ENCODE measurements at places on chromosomes 2 and 18.

DNA sequence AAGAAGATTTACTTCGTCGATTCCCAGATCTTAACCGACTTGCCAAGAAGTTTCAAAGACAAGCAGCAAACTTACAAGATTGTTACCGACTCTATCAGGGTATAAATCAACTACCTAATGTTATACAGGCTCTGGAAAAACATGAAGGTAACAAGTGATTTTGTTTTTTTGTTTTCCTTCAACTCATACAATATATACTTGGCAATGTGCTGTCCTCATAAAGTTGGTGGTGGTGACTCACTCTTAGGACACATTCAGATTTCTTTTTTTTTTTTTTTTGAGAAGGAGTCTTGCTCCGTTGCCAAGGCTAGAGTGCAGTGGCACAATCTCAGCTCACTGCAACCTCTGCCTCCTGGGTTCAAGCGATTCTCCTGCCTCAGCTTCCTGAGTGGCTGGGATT lies 26.8 kb downstream of the MSH2 start:
- DNase-seq = no peak

- DNase-seq = no peak
Measured at GRCh38 chr2:192424243-192424642, 229.5 kb upstream of the TMEFF2 start.

DNA sequence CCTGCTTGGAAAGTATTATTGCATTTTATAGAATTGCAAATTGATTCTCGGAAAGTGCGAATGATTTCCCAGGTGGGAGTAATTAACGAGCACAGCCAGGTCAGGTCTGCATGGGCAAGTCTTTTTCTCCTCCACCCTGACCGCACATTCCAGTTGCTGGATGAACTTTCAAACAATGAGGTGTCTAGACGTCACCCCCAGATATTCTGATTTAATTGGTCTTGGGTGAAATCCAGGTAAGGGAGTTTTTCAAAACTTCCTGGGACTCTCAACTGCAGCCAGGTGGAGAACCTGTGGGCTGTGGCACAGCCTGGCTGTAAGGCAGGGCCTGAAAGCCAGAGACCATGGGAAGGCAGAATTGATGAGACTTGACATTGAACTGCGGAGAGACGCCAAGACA lies 15.9 kb upstream of the RNF152 start:
- DNase-seq = no peak

- no peak for DNase-seq
Measured at GRCh38 chr2:39933196-39933595, 154.1 kb upstream of the THUMPD2 start.

DNA sequence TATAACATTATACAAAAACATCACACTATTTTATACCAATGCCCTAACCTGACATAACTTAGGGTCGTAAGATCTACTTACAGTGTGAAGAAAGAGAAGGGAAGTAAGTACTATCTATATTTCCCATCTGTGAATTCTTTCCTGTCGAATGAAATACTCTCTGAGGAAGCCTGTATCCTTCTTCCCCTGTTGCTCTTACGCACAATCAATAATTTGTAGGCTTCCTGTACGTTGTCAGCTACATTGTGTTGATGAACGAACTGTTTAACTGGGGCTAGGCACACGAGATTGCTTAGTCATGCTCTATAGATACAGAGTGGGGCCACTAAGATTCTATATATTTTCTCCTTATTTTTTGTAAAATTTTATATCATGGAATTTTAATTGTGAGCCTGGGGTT lies 1125.0 kb upstream of the CELF4 start:
- no peak for DNase-seq

- no peak for DNase-seq
Measured at GRCh38 chr18:65146482-65147021, 604.3 kb upstream of the CDH7 start.

- DNase-seq = no peak
Measured at GRCh38 chr2:233115121-233115520, 55.0 kb downstream of the INPP5D start.

DNA sequence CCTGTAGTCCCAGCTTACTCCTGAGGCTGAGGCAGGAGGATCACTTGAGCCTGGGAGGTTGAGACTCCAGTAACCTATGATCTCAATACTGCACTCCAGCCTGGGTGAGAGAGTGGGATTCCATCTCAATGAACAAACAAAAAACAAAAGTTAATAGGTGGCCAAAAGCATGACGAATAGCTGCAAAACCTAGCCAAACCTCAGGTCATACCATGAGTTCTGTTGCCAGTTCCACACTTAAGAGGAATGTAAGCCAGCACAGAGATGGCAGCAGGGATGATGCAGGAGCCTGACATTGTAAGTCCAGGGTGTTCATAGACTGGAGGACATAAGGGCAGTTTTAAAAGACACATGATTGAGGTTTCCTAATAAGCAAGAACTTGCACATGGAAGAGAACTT lies 55.3 kb upstream of the RMDN2 start:
- no peak for DNase-seq

DNA sequence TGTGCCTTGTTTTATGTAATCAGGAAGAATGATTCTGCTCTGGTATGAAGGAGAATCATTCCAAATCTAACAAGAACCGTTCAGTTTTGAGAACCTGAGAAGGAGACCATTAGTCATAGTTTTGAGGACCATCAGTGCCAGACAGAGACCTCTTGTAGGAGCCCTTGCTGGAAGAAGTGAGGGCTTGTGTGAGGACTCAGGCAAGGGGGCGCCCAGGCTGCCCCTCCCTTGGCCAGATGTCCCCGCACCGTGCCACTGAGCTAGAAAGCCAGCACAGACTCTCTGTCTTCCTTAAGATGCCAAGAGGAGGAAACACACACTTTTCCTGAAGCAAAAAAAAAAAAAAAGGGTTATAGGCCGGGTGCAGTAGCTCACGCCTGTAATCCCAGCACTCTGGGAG lies 55.7 kb upstream of the SLC39A10 start:
- no peak for DNase-seq

- no peak for DNase-seq
Measured at GRCh38 chr2:86081724-86082123, 24.0 kb downstream of the POLR1A start.

All from stimulated activated CD4-positive, alpha-beta T cell treated with anti-CD3 and anti-CD28 coated beads, Interleukin-4, amount 100 ng/mL, for 1 hour (primary cell).